Muscle of arm (tissue), 14 donors: ENCODE measurements at places on chromosomes 3 and 15. TPM values are rescaled to one million over a fixed set of nuclear protein-coding genes. Genes with fewer than 3 reads are reported as not detected.

- DNase-seq: no peak
These were observed 1.4 kb downstream of the FBLN2 start for GRCh38 chr3:13550423-13550690.

The ROPN1 gene
- polyA plus RNA-seq: 0.15 TPM

The FANCD2OS gene
- not detected for polyA plus RNA-seq

The SNRPA1 gene
- polyA plus RNA-seq: 37.8 TPM

- no peak for DNase-seq
These were observed 124.4 kb downstream of the PTPRG start for GRCh38 chr3:61685755-61686154.

GRCh38 chr3:116386168-116386567 is 59.1 kb downstream of the LSAMP start:
- no peak for DNase-seq

The PTH1R gene
- 8.1 TPM for polyA plus RNA-seq

GRCh38 chr3:24315971-24316370 is 178.7 kb downstream of the THRB start:
- no peak for DNase-seq

DNA sequence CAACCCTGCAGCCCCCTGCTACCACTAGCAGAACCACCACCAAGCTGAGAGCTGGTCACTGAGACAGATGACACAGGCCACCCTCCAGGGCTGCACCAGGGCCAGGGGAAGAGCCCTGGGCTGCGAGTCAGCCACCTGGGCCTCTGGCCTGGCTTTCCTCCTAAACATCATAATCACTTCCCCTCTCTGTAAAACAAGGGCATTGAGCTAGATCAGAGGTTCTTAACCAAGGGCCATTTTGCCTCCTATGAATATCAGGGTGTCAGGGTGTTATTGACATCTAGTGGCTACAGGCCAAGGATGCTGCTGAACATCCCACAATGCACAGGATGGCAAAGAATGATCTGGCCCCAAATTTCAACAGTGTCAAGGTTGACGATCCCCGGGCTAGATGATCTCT is 25.2 kb downstream of the TLE3 start:
- no peak for DNase-seq

DNA sequence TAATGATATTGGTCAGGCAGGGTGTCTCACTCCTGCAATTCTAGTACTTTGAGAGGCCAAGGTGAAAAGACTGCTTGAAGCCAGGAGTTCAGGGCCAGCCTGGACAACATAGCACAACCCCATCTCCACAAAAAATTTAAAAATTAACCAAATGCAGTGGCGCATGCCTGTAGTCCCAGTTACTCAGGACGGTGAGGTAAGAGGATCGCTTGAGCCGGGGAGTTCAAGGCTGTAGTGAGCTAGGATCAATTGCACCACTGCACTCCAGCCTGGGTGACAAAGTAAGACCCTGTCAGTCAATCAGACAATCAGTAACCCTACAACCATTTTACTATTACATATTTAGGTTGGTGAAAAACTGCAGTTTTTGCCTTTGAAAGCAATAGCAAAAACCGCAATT is 43.0 kb downstream of the RBM15B start:
- DNase-seq: no peak

The NOX5 gene
- polyA plus RNA-seq: 0.56 TPM

GRCh38 chr15:50287324-50288116 is 22.0 kb upstream of the HDC start:
- no peak for DNase-seq

- DNase-seq: no peak
These were observed 155.1 kb downstream of the LRTM1 start for GRCh38 chr3:54772746-54773145.

DNA sequence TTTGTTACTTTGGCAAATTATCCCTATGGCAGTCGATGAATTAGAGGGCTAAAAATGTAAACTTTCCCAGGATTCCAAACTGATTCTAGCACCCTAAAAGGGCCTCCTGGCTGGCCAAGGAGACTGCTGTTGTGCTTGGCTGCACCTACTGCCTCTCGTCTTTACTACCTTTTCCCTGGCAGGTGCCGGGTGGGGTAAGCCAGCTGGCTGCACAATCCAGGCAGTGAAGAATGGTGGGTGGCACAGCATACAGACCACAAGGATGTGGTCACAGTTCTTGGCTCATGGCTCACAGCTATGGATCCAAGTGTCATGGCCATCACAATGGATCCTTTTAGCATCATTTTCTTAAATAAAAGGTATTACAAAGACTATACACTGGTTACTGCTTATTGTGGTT is 20.7 kb upstream of the SLC25A26 start:
- no peak for DNase-seq

The MCF2L2 gene
- polyA plus RNA-seq: not detected

The PLA2G4E gene
- polyA plus RNA-seq: not detected

GRCh38 chr3:62911526-62911925 is 36.3 kb upstream of the CADPS start:
- no peak for DNase-seq

- DNase-seq: no peak
These were observed 6.0 kb downstream of the SPATA12 start for GRCh38 chr3:57066471-57066870.

GRCh38 chr3:183013074-183013473 is 32.7 kb upstream of the DCUN1D1 start:
- DNase-seq: no peak

DNA sequence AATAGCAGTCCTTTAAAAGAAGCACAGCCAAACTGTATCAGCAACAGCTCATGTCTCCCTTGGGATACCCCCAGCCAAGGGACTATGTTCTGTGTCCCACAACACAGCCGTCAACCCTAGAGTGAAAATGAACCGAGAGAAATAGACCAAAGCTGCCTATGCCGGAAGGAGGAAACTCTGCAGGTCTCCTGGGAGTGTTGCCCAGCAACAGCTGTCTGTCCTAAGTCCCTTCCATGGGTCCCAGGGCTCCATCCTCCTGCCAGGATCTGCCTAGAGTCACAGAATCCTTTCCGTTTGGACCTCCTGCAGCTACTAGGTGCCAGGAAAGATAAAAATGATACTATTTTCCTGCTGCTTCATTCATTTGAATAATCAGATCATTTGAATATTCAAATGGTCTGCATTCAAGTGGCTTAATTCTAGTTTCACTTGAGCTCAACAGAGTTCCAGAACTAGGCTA is 53.1 kb downstream of the TRANK1 start:
- DNase-seq: no peak

DNA sequence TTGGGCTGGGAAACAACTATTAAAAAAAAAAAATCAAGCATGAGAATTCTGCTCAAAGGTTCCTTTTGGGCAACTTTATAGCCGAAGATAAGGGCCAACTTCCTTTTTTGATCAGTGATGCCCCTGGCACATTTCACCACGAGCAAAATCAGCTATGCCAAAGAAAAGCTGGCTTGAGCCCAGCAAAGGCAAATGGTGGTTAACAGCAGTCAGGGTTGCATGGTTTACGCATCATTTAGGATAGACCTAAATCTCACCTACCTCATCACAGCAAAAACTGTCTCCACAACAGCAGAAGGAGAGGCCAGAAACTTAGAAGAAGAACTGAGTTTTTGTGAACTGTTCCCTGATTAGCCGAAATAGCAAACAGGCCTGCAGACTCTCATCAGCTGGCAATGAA is 220.1 kb upstream of the CDIN1 start:
- no peak for DNase-seq

GRCh38 chr3:16101295-16102186 is 72.9 kb upstream of the GALNT15 start:
- DNase-seq: no peak

GRCh38 chr3:53202331-53203015 is 41.5 kb downstream of the PRKCD start:
- no peak for DNase-seq

DNA sequence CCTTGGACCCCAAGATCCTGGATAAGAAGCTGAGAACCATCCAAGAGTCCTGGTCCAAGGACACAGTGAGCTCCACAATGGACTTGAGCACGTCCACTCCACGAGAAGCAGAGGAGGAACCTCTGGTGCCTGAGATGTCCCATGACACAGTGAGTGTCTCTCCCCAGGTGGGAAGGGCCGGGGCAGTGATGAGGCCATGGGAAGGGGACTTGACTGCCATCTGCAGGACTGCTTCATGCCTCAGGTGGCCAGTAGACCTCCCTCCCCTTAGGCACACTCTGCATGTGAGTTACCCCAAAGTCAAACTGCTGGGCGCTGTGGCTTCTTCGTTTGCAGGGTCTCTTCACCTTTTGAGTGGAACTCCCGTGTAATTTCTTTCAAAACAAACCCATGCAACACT is 59.7 kb downstream of the CCDC33 start:
- DNase-seq: no peak

DNA sequence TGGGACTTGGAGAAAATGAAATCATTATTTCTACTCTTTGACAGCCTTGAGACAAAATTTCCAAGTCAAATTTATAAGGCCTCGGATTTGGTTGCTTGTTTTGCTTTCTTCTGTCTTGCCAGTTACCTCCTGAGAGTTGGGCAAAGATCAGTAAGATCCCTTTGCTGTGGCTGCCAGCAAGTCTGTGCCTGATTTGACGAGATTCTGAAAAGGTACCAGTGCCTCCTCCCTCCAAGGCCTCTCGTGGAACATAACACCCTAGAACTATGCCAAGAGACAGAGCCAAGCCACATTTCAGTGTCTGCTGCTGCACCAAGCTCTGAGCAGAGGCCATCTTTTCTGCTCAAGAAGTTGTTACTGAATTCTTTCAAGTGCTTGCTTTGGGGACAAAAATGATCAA is 61.0 kb downstream of the GTPBP8 start:
- peak; percentile 62 for DNase-seq

DNA sequence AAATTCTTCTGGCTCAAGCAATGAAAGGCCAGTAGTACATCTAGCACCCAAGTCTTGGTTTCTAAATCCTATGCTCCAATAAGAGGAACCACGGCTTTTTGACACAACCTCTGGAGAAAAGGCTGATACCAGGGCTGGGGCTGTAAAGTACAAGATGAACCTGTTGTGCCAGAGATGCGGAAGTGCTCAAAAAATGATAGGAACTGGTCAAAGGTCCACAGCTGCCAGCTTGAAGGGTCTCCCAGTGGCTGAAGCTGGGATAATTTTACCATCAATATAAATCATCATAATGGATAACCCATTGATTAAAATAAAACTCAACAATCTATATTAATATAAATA is 558 bp upstream of the NCEH1 start:
- DNase-seq: no peak

DNA sequence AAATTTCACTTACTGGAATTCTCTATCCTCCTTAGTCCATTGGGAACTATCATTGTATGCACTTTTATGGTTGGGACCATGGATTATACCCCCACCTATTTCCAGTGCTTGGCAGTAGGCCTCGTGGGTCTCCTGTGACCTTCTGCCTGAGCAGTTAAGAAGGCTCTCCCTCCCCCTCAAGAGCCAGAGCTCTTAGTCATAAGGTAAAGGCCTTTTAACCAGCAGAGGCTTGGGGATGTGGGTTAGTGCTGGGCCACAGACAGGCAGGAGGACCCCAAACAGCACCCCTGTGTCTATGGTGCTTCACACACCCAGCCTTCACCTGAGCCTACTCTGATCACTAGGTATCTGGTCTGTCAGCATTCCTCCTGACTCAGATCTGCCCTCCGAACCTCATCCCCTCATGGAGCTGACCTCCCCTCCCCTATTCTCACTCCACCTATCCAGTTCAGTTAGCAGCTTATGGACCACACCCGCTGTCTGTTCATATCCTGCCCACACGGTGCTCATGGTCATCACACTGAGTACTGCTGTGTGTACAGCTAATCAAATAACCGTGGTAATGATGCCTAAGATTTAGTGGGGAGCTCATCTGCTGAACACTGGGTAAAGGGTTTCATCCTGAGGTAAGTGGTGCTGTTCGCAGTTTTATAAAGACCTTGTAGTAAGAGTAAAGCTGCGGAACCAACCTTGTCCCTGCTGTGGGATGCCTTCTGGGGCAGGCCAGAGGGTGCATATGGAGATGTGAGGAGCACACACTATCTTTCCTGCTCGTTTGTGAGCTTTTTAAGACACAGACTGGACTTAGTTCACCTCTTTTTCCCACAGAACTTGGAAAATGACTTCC is 40.9 kb downstream of the KLHL18 start:
- no peak for DNase-seq

The EPHA6 gene
- 1.5 TPM for polyA plus RNA-seq

DNA sequence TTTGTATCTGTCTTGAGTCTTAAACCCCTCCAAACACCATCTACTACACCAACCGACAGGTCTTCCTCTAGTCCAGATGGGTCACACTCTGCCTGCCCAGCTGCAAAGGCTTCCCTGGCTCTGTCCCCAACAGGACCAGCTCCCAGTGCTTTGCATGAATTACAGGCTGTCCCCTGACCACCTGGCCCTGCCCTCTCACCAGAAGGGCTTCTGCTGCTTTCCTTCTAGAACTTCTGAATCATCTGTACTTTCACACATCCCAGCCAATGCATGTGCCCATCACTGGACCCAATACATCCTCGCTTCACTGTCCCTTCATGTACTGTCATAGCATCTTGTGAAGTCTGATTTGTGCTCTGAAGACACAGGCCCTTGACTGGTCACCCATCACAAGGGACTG is 53.6 kb downstream of the HOMER2 start:
- no peak for DNase-seq

DNA sequence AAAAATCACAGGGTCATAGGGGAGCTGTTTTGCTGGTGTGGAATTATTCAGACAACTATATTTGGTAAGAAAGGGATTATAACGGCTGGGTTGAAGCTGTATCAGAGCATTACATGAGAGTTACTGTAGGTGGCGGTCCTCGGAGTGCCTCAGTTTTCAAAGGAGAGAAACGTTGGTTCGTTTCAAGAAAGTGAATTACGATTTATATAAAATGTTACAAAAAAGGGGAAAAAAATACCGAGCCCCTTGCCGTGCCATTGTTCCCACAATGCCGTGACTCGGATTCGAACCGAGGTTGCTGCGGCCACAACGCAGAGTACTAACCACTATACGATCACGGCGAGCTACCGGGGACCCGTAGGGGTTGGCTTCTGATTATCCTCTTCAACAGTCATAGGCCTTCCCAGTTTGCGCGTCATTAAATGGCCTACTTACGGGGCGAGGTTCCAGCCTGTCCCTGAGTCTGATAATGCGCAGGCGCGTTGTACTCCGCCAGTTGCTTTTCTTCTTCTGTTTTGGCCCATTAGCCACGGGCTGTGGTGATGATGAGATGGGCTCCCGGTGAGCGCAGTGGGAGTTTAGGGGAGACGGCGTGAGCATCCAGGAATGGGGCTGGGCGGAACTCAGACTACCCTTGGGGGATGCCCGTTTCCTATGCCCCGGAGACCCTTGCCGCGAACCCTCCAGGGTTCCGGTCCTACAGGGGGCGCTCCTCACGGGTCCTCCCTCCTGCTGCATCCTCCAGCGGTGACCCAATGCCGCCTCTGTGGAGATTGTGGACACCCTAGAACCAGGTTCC is 10.8 kb upstream of the SHF start:
- DNase-seq: peak; percentile 99
